Parietal lobe (tissue), 2 donors: ENCODE measurements at places on chromosomes 13 and 19. TPM values are rescaled to one million over a fixed set of nuclear protein-coding genes. Genes with fewer than 3 reads are reported as not detected.

INSL3 gene
- total RNA-seq = not detected

PSG11 gene
- total RNA-seq = not detected

YJEFN3 gene
- total RNA-seq = 2.5 TPM

RELB gene
- 0.63 TPM for total RNA-seq

TPTE2 gene
- total RNA-seq = not detected

ZNF799 gene
- 8.5 TPM for total RNA-seq

NDUFA3 gene
- total RNA-seq = 8.1 TPM

FCAR gene
- total RNA-seq = not detected

LIG4 gene
- total RNA-seq = 14.1 TPM

GPR4 gene
- 0.31 TPM for total RNA-seq

METTL21C gene
- not detected for total RNA-seq

PRR19 gene
- 2.8 TPM for total RNA-seq

SULT2A1 gene
- not detected for total RNA-seq

PBX4 gene
- 19.4 TPM for total RNA-seq

ZAR1L gene
- total RNA-seq = not detected

BAX gene
- 7.8 TPM for total RNA-seq

DIS3 gene
- 35.4 TPM for total RNA-seq

PLK5 gene
- total RNA-seq = 0.31 TPM

NBEA gene
- total RNA-seq = 350 TPM

KLK8 gene
- not detected for total RNA-seq

CD79A gene
- not detected for total RNA-seq

APOC4 gene
- total RNA-seq = not detected

LGI4 gene
- total RNA-seq = 11.3 TPM

NCAN gene
- total RNA-seq = 257 TPM

CBY2 gene
- total RNA-seq = not detected

ATXN8OS gene
- 2.2 TPM for total RNA-seq

TUBGCP3 gene
- 67.6 TPM for total RNA-seq

OSCAR gene
- not detected for total RNA-seq

CEACAM20 gene
- total RNA-seq = not detected

PRPF31 gene
- total RNA-seq = 31.9 TPM

SIX5 gene
- 0.63 TPM for total RNA-seq

LILRB2 gene
- total RNA-seq = not detected

ZNF441 gene
- total RNA-seq = 48.8 TPM

ZNF324B gene
- 21.9 TPM for total RNA-seq

LILRB5 gene
- total RNA-seq = not detected

PRX gene
- total RNA-seq = 1.9 TPM

CYP4F2 gene
- total RNA-seq = not detected

NFKBIB gene
- 3.8 TPM for total RNA-seq

STARD13 gene
- total RNA-seq = 18.8 TPM

SPRED3 gene
- total RNA-seq = 2.5 TPM

CPB2 gene
- total RNA-seq = not detected

UQCRFS1 gene
- total RNA-seq = 22.2 TPM

CDX2 gene
- total RNA-seq = not detected

CEACAM6 gene
- total RNA-seq = not detected

KCNJ14 gene
- total RNA-seq = 1.6 TPM

HAUS5 gene
- 7.5 TPM for total RNA-seq

RNF17 gene
- 2.2 TPM for total RNA-seq
